ENCODE measurements at places on chromosomes 7 and 10. TPM values are rescaled to one million over a fixed set of nuclear protein-coding genes. Genes with fewer than 3 reads are reported as not detected.

- no peak for DNase-seq
Measured at GRCh38 chr7:131224996-131225395, 102.7 kb upstream of the MKLN1 start.

GRCh38 chr7:65239324-65239706, 134.3 kb upstream of the ZNF92 start:
- no peak for DNase-seq

DNA sequence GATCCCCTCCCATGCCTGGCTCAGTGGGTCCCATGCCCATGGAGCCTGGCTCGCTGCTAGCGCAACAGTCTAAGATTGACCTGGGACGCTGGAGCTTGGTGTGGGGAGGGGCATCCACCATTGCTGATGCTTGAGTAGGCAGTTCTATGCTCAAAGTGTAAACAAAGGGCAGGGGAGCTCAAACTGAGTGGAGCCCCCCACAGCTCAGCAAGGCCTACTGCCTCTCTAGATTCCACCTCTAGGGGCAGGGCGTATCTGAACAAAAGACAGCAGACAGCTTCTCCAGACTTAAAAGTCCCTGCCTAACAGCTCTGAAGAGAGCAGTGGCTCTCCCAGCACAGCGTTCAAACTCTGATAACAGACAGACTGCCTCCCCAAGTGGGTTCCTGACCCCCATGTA, 31.2 kb upstream of the FFAR4 start:
- DNase-seq = no peak

DNA sequence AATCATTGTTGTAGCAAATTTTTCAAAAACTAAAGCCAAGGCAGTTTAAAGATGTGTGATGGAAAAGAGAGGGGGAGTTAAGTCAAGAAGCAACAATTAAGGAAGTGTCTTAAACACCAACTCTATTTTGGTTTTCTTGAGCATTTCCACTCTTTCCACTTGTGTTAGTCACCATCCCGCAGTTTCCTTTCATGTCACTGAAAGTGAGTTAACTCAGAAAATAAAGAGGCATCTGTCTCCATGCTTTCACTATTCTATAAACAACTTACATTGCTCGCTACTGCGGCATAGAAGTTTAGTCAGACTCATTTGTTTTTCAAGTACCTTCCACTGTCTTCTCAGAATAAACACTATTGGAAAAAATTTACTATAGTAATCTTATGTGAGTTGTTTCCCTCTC, 284.9 kb upstream of the SEMA3D start:
- no peak for DNase-seq

DNA sequence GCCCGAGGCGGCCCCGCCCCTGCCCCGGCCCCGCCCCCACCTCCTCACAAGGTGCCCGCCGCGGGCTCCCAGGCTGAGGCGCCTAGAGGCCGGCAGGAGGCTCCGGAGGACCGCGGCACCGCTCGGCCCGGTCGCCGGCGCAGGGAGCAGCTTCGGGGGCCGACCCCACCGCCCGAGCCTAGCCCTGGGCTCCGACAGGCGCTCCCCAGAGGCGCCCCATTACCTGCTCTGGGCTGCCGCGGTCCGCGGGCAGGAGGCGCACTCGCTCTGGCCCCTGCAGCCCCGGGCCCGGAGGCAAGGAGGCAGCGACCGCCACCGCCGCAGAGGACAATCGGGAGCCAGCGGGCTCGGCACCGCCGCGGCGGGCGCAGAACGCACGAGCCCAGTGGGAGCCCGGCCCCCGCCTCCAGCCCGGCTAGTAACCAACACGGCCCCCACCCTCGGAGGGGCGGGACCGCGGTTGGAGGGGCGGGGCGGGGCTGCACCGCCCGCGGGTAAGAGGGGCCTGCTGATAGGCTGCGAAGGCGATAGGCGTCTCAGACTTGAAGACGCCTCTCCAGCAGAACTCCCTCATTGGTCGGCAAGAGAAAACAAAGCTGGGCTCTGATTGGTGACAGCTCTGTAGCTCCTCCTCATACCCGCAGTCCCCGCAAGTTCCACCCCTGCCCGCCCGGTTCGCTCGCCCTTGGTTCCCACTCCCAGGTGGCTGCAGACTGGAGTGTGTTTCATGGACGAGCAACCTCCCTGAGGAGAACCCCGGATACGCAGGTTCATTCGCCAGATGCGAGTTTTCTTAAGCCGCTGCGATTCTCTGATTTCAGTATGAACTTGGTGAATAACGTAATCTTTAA, at the start of gene MPP7:
Gene MPP7, minus strand, starts transcription at position 427 of the 851 bp plus-strand sequence. CDS start 64,460 bp downstream, outside the sequence.
- DNase-seq = peak; percentile 98

GRCh38 chr10:63456437-63457210, 9.2 kb downstream of the JMJD1C start:
- DNase-seq = no peak

- no peak for DNase-seq
Measured at GRCh38 chr10:48473704-48474103, 131.2 kb downstream of the ARHGAP22 start.

ASB10 gene
- total RNA-seq = not detected

GRCh38 chr7:130627775-130628174, 40.8 kb downstream of the COPG2 start:
- DNase-seq = no peak

GRCh38 chr10:91196268-91197048, 24.0 kb upstream of the PCGF5 start:
- DNase-seq = no peak

MYH16 gene
- not detected for total RNA-seq

- no peak for DNase-seq
Measured at GRCh38 chr7:100176096-100177044, 811 bp downstream of the GPC2 start.

DNA sequence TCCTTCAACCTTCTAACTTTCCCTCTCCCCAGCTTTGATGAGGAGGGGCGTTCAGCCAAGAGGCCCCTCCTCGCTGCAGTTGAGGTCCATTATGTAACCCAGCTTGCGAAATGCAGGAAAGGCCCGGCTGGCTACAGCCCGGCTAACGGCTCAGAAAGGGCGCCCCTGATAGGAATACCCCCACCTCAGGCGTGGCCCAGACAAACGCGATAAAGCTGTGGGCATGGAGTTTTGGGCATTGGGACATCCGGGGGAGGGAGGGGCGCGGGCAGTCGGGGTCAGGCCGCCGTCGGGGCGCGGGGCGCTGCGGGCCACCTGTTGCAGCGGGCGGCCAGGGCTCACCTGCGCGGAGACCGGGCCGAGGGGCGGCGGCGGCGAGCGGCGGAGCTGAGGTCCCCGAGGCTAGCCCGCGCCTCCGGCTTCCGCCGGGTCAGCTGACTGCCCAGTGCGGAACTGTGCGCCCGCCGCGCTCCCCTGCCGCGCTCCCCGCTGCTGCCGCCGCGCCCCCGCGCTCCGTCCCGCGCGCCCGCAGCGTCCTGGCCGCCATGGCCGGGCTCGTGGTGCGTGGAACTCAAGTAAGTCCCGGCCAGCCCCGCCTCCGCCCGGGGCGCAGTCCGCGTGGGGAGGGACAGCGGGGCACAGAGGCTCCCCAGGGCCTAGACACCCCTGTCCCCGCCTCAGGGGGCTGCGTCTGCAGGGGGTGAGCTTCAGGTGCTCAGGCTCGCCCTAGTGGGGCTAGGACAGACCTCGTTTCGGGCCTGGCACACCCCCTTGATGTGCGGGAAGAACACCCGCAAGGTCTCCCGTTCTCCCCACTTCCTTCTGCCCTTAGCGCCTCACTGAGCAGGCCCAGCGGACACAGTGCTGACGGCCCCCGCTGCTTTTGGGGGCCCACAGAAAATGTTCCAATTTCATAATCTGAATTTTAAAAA, at the start of gene LRMDA:
Gene LRMDA, plus strand, starts transcription at position 445 of the 932 bp plus-strand sequence.
- peak; percentile 28 for DNase-seq

- no peak for DNase-seq
Measured at GRCh38 chr10:74276416-74276815, 125.4 kb downstream of the ADK start.

COBL gene
- under 0.01 TPM for total RNA-seq

GRCh38 chr10:50395271-50395670, 144.0 kb upstream of the ASAH2 start:
- peak; percentile 26 for DNase-seq

SFRP5 gene
- not detected for total RNA-seq

MCM10 gene
- total RNA-seq = 6.3 TPM

DNA sequence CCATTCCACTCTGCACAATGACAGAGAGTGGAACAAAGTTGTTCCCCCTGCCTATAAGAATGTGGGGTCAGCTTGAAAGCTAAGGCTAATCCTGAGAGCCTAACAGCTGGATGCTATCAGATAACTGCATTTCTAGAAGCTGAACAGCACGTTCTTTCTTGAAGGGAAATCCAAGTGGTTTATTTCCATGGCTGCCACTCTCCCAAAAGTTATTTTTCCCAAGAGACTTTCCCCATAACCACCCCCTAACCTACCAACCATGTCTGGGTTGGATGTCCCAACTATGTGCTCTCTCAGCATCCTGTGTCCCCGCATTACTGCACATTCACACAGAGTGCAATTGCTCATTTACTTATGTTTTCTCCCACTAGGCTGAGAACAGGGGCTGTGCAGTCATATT, 140.7 kb upstream of the ANKRD1 start:
- no peak for DNase-seq

DNA sequence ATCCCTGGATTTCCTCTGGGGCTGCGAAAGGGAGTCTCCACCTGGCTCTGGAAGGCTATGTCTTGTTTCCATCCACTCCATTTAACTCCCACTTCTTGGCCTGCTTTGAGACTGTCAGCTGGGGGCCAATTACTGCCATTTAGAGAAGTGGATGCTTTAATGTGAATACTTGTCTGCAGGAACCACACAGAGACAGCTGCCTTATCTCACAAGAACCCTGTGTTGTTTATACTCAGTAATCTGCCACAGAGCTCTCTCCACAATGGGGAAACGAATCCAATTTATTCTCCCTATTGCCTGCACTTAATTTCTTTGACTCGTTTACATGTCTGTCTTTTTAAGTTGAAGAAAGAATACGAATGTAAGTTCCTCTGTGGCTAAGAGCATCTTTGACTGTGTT, 787.0 kb upstream of the C7orf33 start:
- no peak for DNase-seq

DNA sequence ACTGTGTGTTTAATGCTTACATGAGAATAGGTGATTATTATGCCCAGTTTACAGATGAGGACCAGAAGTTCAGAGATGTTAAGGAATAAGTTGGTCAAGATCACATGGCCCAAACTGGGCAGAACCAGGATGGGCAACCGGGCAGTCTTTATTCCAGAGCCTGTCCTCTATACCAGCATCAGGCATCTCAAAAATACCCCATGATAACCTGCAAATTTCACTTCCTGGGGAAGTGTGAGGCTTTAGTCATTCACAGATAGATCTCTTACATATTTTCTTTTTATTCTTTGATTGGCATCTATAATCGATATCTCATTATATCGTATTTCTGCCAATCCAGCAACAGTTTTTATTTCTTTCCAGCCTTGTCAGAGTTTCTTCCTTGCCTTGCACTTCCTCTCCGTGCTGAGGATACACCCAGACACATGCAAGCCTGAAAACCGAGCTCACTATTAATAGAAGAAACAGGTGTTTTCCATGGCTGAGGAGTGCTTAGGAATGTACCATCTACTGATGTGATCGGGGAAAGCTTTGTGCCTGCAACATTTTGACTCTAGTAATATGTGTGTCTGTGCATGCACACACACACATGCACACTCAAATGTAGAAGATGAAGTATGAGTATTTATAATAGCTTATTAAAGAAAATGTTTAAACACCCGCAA, 82.4 kb downstream of the CREM start:
- no peak for DNase-seq

- no peak for DNase-seq
Measured at GRCh38 chr7:113026941-113027340, 59.7 kb downstream of the GPR85 start.

DNA sequence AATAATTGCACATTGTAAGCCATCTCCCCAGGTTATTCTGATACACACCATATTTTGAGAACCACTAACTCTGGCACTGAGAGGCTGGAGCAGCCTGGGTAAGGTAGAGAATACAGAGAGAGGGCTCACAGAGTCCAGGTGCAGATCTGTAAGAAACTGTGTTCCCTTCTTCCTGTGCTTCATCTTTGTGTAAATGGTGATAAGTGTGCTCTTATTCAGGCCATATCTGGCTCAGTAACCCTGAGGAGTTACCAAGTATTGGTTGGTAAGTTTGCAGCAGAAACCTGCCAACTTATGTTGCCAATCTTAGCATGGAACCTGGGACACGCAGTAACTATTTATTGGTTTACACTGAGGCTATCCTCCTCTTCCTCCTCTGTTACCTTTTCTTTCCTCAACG, 16.2 kb upstream of the ICA1 start:
- no peak for DNase-seq

FAM25A gene
- not detected for total RNA-seq

GRCh38 chr10:69630651-69631400, 779 bp downstream of the FAM241B start:
- DNase-seq = no peak

ING3 gene
- 35.1 TPM for total RNA-seq

DNA sequence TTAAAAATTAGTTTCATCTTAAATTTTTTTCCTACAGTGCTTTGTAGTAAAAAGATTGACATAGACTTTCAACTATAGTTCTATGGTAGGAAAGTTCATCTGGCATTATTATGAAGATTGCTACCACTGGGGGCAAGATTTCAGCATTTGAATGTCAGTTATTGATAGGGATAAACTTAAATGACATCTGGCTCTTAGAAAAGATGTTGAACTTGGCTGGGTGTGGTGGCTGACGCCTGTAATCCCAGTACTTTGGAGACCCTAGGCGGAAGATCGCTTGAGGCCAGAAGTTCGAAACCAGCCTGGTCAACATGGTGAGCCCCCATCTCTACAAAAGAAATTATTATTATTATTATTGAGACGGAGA, 1.4 kb upstream of the TRA2A start:
- no peak for DNase-seq

GRCh38 chr10:11533328-11533781, 78.1 kb downstream of the USP6NL start:
- no peak for DNase-seq

GRCh38 chr10:9103301-9103700, 1048.8 kb downstream of the GATA3 start:
- DNase-seq = no peak

ITGB8 gene
- total RNA-seq = 8.5 TPM

- DNase-seq = peak; percentile 7
Measured at GRCh38 chr10:73414230-73414945, 530 bp upstream of the ANXA7 start.

DNA sequence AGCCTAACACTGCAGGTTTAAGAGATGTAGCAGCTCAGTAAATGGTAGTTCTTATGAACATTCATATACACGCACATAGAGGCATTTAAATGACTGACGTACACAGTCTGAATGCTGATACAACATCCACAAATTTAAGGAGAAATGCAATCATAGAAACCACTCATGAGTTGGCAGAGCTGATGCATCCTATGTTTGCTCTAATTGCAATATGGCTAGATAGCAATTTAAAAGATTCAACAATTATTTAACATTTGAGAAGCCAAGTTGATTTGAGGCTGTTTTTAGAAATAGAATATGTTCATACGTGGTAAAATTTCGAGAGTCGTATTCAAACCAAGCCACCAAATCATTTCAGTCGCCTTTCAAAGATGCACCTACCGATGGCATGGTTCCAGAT, 135.6 kb downstream of the PFKFB3 start:
- DNase-seq = no peak

GRCh38 chr7:88140947-88141346, 78.9 kb downstream of the SRI start:
- DNase-seq = no peak

- no peak for DNase-seq
Measured at GRCh38 chr10:102718220-102718619, 3.8 kb downstream of the SFXN2 start.

GRCh38 chr7:74572301-74572979, 85.1 kb upstream of the GTF2I start:
- no peak for DNase-seq
